Naive thymus-derived CD4-positive, alpha-beta T cell (primary cell): ENCODE measurements at places on chromosomes 5 and 9.
A peak's percentile ranks its signal among the peaks of the same experiment; 100 is the strongest.

- no peak for DNase-seq
These were observed 20.9 kb downstream of the CCNJL start for GRCh38 chr5:160291467-160291866.

GRCh38 chr5:149881874-149882273 is 62.7 kb downstream of the PDE6A start:
- DNase-seq, result no peak

DNA sequence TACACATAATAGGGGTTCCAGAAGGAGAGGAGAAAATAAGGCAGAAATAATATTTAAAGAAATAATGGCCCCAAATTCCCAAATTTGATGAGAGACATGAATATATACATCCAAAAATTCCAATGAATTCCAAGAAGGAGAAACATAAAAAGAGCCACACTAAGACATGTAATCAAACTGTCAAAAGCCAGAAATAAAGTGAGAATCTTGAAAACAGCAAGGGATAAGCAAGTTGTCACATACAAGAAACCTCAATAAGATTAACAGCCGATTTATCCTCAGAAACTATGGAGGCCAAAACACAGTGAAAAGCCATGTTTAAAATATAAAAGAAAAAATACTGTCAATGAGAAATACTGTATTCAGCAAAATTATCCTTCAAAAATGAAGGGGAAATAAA is 14.5 kb downstream of the CATSPER3 start:
- no peak for DNase-seq

GRCh38 chr9:20749496-20750198 is 65.6 kb downstream of the FOCAD start:
- DNase-seq, result no peak

- peak; percentile 63 for DNase-seq
These were observed 5.0 kb downstream of the NSMF start for GRCh38 chr9:137454145-137454596.

DNA sequence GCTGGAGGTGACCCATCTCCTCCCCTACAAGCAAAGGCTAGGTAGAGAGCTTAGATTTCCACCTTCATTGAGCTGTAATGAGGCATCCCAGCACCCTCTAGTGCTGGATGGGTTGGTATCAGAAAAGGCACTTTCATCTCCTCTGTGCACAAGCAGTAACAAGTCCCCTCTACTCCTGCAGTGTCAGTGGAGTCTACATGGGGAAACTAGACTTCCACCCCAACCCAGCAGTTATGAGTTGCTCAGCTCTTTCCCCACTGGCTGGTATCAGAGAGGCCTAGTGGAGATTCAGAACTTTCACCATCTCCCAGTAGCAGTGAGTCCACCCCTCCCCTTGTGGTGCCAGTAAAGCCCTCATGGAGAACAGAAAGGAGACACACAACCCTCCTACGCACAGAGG is 17.9 kb downstream of the FCN1 start:
- DNase-seq, result no peak

DNA sequence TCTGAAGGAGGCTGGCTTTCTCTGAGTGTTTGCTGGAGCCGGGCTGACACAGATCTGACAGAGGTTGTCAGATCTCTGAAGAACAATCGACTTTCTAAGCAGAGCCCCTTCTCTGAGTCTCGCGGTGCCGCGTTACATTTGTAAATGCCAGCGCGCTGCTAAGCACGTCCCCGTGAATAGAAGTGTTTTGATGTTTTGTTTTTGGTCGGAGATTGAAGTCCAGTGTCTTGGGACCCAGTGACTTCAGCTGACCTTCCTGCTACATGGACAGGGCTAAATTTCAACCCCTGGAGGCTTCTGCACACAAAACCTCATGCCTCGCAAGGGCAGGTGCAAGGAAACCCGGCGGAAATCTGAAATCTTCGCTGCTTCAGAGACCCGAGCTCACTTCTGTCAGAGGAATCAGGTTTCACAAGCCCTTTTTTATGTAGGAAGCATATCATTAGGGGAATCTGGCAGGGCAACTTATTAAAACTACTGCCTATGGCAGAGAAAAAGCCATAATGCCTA is 27.2 kb downstream of the NEUROG1 start:
- no peak for DNase-seq
